ENCODE measurements at places on chromosomes 16 and 17.
A peak's percentile ranks its signal among the peaks of the same experiment; 100 is the strongest.

DNA sequence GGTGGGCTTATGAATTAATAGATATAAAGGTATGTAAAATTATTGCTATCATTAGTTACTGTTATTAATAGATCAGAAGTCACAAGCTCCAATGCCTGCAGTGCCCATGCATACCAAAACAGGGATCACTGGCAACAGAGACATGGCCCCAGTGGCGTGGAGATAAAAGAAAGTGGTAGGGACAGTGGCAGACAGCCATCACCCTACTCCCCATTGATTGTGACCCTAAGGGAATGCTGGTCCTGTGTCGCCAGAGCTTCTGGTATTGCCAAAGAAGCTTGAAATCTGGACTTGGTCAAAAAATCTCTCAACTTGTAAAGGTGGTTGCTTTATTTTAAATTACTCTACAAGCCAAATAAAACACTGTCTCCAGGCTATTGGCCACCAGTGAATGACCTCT lies 279.1 kb downstream of the IRX3 start:
- no peak for DNase-seq

GRCh38 chr17:70258465-70258864 lies 89.1 kb downstream of the KCNJ2 start:
- no peak for DNase-seq

DNA sequence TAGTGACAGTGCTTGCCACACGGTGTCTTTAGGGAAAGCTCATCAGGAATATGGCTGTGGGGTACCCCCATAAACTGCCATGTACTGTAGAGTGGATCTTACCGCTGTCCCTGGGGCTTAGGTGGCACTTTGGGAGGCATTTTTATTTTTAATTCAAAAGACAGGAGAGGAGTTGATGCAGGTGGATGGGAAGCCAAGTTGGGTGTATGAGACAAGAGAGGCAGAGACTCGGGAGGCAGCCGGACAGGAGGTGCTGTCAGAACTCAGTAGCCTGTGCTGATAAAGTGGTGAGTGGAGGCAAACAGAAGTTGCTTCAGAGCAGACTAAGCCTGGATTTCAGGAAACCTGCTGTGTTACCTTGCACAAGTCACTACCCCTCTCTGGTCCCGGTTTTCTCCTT lies 185.9 kb downstream of the TMEM132E start:
- DNase-seq, result no peak

GRCh38 chr16:51762081-51762996 lies 611.3 kb upstream of the SALL1 start:
- peak; percentile 77 for DNase-seq

DNA sequence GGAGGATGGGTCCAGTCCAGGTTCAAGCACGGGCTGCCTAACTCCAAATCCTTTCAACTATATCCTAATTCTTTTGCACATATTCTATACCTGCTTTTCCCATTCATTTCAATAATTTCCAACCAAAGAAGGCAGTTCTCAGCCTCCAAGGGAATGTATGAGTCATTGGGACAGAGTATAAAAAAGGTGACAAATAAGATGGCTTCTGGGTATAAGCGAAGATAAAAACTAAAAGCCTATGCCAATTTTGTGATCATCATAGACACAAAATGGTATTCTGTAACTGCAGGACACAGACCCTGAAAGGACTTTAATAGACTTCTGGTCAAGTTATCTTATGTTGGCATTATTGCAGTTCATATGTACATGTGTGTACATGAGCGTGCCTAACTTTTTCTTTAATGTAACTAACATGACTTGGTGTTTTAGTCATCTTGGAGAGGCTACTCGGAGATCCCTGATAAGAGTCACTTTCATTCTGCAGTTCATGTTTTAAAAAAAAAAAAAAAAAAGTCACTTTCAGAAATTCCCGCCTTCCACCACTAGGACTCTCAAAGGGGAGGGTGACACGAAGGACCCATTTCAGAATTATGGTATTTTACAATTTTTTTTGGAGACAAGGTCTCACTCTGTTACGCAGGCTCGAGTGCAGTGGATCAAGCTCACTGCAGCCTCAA lies 17.3 kb downstream of the COG1 start:
- DNase-seq, result no peak

DNA sequence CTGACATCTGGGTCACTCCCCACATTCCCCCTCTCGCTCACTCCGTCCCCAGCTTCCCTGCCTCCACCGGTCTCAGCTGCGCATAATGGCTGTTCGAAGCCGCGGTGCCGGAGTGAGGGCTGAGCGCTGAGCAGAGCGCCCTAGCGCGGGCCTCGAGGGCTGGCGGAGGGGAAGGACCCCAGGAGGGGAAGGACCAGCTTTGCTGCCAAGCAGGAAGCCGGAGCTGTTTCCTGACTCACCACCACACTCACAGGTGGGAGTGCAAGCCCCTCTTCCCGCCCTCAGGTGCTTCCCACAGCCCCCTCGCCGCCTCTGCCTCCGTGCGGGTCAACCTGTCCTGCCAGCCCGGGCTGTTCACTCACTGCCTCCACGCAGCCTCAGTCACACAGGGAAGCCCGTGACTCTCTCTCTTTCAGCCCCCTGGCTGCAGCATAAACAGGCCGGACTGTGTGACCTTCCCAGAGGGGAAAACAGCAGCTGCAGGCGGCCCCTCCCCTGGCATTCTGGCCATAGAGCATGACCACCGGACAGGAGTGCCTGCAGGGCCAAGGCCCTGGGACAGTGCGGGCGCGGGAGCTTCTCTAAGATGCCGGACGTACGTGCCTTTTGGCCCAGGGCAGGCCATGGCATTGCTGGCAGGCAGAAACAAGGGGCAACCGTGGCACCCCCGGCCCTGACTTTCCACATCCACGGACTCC lies 23.7 kb downstream of the SLC43A2 start:
- DNase-seq, result no peak

- DNase-seq, result peak; percentile 79
These were observed at the start of gene PPM1E for GRCh38 chr17:58755577-58756245. PPM1E (plus strand) TSS chr17:58755854.

GRCh38 chr16:48188449-48189102 lies 32.8 kb upstream of the ABCC12 start:
- DNase-seq, result no peak

DNA sequence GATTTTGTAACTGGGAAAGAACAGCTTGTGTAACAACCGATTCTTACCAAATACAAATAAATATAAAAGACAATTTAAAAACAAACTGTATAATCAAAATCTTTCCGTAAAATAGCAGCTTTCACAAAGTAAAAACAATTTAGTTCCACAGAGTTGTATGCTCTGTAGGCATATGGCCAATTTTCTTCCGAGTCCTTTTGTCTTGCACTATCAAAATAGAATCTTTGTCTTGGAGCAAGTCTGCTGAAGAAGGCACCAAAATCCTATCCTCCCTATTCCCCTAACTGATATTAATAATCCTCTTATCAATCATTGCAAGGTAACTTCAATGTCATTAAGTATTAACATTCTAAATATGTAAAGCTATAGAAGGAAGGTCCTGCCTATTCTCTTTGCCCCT lies 7.6 kb downstream of the THUMPD1 start:
- no peak for DNase-seq

GRCh38 chr17:75535119-75535537 lies 9.6 kb downstream of the LLGL2 start:
- DNase-seq, result no peak

DNA sequence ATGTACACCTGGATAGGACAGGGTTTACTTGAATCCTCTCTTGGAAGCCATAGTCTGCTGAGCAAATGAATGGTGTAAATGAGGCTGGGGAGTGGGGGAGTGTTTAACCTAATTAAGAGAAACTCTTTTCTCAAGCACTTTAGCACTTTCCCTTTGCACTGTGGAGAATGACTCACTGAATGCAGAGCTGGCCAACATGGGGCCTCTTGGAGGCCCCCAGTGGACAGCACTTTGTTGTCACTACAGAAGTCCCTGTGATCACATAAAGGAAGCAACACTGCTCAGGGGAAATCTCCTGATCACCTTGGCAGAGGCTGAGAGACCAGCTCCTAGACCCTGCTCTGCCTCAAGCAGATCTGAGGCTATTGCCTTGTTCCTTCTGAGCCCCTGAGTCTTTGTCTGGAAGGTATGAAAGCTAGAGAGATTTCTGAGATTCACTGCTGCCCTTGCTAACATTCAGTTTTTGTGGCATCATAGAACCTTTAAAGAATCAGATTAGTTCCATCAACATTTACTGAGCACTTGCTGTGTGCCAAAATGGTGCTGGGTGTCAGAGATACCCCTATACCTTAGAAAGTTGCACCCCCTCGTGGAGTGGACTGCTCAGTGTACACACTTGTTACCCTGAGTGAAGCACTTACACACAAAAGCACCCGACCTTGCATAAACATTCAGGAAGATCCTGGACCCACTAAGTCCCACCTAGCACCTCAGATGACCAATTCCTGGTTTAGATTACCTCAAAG lies 230.1 kb upstream of the CCL2 start:
- DNase-seq, result no peak

DNA sequence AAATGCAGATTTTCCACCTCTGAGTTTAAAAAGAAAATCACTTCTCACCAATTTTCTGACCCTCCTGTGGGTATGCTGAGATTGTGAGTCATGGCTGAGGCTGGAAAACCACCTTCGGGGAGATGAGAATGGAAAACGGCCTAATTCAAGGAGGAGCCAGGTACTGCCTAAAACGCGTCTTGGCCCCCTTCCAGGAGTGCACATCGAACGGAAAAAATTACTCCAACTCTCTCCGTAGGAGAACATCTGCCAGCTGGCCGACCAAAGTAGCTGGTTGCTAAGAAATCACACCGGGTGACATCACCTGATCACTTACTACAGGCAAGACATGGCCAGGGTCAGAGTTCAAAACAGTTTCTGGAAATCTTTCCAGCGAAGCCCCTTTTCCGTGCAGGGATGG lies 107.6 kb downstream of the ZNF423 start:
- no peak for DNase-seq

- no peak for DNase-seq
These were observed 4.2 kb downstream of the CYTH1 start for GRCh38 chr17:78777881-78778280.

DNA sequence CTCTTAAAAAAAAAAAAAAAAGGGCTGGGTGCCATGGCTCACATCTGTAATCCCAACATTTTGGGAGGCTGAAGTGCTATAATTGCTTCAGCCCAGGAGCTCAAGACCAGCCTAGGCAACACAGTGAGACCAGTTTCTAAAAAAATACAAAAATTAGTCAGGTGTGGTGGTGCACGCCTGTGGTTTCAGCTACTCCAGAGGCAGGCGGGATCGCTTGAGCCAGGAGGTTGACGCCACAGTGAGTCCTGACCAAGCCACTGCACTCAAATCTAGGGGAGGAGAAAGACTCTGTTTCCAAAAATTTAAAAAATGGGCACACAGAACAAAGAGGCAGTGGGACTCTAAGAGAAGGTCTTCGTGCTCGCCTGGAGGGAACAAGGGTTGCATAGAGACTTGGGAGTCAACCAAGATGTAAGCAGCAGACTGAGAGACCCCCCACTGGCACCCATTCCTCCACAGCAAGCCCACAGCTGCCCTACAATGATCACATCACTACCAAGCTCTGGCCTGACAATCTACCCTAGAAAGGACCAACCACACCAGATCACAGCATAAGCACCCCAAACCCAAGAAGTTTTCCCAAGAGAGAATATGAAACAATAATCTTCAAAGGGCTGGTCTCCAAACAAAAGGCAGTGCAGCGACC lies 121.6 kb downstream of the ANKRD11 start:
- DNase-seq, result no peak

DNA sequence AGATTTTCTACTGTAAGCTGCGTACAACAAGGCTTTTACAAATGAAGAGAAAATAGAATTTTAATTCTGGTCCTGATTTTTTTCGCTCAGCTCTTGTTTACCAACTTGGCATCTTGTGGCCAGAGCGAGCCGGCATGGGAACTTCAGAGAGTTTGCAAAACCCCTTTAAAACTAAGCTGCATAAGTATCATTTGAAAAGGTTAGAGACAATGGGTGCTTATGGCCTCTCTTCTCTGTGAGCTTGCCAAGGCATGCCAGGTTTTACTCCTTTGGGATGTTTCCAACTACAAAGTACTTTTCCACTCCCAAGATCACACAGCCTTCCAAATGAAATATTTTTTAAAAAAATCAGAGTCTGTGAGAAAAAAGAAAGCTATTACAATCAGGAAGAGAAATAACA lies 62.4 kb upstream of the FA2H start:
- no peak for DNase-seq

Measured in NCI-H526 (cell line).